ENCODE measurements at places on chromosomes 1 and 21.
A peak's percentile ranks its signal among the peaks of the same experiment; 100 is the strongest.

DNA sequence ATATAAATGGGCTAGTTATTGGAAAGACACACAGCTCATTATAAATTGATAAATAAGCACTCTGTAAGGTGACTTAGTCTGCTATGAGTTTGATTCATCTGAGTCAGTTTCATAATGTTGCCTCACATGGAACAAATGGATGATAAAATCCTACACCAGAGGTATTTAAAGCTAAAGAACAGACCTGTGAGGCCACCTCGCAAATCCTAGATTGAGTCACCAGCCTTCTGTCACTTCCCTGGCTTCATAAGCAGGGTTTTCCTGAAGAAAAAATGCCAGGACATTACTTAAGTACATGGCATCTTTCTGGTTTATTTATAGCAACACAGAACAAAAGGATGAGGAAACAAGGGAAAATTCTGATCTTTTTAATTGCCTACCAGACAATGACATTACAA lies 18.4 kb downstream of the CD2 start:
- no peak for DNase-seq

- no peak for DNase-seq
These were observed 23.3 kb upstream of the SRSF10 start for GRCh38 chr1:24003331-24003972.

- no peak for DNase-seq
These were observed 19.2 kb downstream of the S100A7 start for GRCh38 chr1:153441238-153441755.

DNA sequence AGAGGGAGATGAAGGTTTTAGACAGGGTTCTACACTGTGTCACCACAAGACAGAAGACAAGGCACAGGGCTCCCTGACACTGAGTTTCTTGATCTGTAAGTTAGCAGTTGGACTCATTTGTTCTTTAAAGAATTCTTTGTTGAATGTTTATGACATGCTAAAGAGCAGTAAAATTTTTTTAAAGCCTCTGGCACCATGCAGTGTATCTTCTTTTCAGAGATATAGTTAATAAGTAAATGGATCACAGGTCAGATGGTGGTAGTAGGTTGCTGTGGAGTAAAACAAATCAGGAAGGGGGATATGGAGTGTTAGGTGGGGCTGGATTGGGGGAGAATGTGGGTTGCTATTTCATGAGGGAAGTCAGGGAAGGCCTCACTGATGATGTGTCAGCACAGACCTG lies 2.0 kb downstream of the CLCA4 start:
- DNase-seq: no peak

GRCh38 chr1:172357753-172358385 lies 62.6 kb upstream of the C1orf105 start:
- DNase-seq: no peak

- no peak for DNase-seq
These were observed 463.3 kb downstream of the DPYD start for GRCh38 chr1:97457446-97458089.

GRCh38 chr1:202981939-202982338 lies 14.9 kb upstream of the CYB5R1 start:
- DNase-seq: no peak

DNA sequence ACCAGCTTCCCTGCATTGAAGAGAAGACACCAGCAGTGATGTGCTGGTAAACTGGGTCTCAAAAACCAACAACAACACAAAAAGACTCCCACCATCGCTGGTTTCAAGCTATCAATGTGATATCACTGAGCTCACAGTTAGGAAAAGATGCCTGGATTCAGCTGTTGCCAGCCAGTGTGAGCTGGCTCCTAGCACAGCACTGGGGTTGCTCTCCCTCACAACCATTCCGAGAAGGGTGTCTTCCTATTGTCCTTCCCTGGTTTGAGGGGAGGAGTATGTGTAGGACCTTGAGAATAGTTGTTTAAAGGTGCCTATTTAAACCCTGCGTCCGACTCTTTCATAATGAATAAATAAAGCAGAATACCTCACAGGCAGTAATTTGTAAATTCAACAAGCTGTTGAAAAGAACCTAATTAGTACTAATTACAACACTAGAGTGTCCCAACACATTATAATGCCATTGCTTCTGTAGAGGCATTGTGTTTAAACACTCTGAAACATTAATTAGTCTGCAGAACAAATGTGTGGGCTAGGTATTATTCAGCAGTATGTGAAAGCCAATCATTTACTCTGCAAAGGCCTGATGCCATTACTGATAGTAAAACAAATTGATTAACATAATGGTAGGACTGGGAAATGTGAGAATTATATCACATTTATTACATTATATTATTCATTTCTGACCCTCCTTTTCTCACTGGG lies 17.2 kb downstream of the NIBAN1 start:
- no peak for DNase-seq

GRCh38 chr1:92583821-92584760 lies 97.4 kb upstream of the GFI1 start:
- no peak for DNase-seq

DNA sequence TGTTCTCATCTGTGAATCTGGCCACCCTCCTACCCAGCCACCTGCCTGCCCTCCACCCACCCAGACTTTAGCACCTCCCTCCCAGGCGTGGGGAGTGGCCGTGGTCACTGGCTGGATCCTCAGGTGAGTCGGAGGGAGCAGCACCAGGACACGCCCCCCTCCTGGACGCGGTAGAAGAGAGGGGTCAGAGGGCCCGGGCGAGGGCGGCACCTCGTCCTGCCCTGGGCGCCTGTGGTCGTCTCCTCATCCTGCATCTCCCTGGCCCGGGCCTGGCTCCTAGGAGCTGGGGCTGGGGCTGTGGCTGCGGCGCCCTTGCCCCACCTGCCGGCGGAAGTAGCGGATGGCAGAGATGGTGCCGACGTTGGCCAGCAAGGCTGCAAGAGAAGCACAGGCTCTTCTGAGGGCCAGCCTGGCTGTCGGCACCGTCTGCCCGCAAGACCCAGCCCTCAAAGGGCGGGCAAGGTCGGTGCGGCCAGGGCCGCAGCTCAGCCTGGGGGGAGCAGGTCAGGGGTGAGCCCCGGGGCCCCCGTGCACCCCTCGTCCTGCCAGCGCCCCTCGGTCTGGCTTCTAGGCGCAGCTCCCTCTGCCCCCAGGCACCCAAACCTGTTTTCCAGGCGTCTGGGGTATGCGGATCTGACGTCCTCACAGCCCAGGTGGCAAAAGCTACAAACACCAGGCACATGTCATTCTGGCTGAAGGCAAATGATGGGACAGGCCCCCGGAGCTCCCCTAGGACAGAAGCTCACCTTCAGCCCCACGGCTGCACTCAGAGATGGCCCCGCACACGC lies 5.8 kb downstream of the PERM1 start:
- peak; percentile 57 for DNase-seq

DNA sequence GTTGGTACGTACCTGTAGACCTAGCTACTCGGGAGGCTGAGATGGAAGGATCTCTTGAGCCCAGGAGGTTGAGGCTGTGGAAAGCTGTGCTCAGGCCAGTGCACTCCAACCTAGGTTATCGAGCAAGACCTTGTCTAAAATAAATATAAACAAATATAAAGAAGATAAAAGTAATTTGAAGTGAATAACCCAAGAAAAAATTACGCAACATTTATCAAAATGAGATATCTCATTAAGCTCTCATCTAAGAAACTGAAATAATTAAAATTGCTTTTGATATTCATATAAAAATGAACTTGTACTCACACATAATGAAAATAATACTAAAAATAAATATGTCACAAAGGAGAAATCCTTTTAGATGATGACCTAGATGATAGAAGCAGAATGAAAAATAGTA lies 647.1 kb upstream of the NCAM2 start:
- DNase-seq: no peak

DNA sequence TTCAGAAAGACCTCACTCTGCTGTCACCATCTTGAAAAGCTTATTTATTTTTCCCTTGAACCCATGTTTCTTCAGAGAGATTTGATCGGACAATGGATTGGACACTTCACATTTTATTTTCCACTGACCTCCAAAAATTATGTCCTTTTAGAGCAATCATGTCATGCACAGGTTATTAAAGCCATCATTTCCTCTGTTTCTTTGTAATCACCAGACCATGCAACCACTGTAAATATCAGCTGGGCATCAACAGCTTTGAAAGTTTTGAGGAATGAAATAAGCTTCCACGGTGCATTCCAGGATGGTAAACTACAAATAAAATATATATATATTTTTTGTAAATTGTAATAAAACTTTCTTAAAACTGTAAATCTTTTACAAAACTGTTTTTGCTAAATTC lies 144.1 kb upstream of the ADAMTS5 start:
- no peak for DNase-seq

DNA sequence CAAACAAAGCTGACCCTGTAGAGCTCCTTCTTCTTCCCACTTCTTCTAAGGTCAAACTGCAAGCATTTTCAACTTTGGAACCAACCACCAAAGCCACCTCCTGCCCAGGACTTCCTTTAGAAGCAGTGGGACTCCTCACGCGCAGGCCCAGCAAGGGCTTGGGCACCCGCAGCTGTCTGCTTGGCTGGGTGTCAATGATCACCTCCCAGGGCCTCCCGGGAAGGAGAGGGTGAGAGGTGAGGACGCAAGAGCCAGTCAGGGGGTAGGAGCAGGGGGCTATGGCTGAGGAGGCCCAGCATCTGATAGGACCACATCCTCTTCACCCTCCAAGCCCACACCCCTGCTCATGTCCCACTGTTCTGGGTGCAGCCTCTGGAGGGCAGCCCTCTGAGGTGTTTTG lies 10.2 kb downstream of the KLHL21 start:
- no peak for DNase-seq

DNA sequence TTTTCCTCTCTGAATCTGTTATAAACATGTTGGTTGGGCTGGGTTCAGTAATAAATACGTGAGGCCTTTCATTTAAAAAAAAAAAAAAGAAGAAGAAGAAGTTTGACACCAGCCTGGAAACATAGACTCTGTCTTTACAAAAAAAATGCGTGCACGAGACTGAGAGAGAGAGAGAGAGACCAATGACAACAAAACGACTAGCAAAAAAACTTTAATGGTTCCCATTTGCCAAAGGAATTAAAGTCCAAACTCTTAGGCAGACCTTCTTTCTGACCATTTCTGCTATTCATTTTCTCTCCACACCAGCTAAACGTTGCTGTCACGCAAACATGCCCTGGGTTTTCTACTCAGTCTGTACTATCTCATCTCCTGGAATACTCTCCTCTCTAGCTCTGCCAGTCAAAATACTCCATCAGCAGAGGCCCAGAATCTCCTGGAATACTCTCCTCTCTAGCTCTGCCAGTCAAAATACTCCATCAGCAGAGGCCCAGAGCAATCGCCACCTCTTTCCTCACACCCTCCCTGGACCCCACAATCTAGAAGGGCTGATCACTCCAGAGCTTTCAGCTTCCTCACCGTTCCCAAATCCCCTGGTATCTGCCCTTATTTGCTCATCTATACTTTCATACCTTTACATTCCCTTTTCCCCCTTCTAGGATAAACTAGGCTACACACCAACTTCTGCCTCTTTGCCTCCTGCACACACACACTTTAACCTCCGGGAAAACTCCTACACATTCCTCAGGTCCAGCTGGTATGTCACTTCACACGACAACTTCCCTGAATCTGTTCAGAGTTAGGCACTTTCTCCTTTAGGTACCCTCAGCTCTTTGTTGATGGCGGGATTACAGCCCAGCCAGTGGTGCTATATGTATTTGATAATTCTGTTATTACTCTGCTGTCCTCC lies 100.0 kb downstream of the CDC7 start:
- no peak for DNase-seq

DNA sequence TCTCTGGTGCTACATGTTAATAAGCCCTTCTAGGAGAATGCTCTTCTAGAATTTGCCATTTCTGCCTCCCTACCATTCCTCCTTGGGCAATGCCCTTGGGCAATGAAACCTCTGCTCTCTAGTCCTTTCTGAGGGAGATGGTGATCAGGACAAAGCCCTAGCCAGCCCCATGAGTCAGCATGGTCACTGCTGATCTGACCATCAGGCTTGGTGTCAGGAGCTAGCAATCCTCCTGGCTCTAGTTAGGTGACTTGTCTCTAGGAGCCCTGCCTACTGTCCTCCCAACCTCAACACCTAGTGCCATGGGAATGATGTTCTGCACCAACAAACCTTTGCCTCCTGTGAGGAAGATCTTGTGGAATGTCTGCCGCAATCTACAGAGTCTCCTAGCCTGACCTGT lies 89.8 kb downstream of the NMNAT2 start:
- no peak for DNase-seq

- DNase-seq: no peak
These were observed 17.4 kb downstream of the TNFRSF1B start for GRCh38 chr1:12184008-12184681.

GRCh38 chr1:147721716-147722115 lies 38.7 kb downstream of the GJA5 start:
- no peak for DNase-seq

DNA sequence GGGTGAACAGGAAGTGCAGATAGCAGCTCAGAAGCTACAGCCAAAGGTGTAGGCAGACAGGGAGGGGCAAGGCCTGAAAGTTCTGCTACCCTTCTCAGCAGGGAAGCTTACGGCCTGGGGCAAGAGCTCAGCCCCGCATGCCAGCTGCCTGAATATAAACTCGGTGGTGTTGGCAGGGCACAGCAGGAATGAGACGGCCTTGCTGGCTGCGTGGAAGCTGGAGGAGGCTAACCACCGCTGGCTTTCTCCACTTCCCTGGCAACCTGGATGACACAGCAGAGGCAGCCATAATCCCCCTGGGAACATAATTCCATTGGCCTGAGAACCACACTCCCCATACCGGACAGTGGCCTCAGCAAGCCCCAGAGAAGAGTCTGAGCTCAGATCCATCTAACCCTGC lies 81.9 kb upstream of the PRRC2C start:
- DNase-seq: no peak

DNA sequence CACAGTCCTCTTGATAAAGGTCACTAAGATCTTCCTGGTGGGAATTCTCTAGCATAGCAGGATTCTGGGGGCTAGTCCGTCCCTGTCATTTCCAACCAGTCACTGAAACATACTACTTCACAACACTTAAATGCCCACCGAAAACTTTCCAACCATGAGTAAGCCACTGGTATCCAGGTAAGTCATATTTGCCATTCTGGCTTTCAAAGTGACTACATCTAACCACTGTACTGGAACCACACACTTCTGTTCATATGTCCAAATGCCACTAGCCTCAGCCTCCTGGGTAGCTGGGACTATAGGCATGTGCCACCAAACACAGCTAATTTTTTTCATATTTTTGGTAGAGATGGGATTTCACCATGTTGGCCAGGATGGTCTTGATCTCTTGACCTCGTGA lies 64.3 kb upstream of the VANGL1 start:
- no peak for DNase-seq

GRCh38 chr1:16922466-16922865 lies 735 bp downstream of the CROCC start:
- DNase-seq: no peak

- DNase-seq: no peak
These were observed 24.0 kb upstream of the LRRC3 start for GRCh38 chr21:44431300-44431699.

- DNase-seq: no peak
These were observed 275.7 kb upstream of the C1orf174 start for GRCh38 chr1:4175566-4176405.

DNA sequence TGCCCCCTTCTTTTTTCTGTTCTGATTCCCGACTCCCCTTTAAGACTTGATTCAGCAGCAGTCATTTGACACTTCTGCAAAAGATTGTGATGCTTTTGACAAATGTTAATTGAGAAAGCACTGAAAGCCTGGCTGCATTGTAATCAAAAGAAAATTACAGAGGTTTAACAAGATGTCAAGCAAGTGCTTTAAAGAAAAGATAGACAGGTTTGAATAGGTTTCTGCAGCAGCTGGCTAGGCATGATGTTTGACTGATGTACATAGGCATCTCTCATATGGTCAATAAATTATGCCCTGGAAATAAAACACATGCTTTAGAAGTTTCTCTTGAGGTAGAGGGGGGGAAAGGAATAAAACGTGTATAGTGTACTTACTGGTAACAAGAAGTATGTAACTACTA lies 147.8 kb downstream of the ADGRL2 start:
- no peak for DNase-seq
